ENCODE measurements at places on chromosomes 3 and 15.
A peak's percentile ranks its signal among the peaks of the same experiment; 100 is the strongest.

- DNase-seq, result peak; percentile 60
These were observed 25.8 kb downstream of the GREM1 start for GRCh38 chr15:32743411-32744140.

DNA sequence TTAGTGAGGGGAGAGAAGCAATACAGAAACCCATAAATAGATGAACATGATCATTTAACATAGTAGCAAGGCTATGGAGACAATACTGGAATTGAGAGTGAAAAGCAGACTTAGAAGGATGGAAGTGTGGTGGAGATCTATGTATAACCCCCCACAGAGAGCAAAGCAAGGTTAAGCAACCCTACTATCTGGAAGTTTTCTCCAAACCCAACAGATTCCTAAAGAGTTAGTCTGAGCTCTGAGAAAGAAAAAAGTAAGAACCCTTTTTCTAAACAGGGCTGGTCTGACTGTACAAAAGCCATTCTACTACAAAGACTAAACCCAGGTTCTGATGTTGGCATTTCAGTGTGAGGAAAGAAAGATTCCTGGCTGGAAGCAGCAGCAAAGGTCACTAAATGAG, 153.2 kb downstream of the WNT5A start:
- DNase-seq, result peak; percentile 57

DNA sequence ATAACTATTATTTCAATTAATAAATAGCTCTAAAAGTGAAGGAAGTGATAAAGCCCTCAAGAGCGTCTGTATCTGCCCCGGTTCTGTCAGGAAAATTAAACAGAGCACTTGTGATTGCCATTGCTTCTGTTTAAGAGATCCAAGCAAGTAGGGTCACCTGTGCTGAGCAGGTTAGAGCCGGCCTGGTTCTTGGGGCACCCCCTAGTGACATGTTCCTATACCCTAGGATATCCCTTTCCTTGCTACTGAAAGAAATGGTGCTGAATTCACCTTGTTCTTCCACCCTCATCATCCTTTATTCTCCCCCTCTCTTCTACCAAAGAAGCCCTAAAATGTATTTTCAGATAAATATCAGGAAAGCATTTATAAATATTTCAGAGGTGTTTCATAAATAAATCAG, 323.5 kb downstream of the RORA start:
- no peak for DNase-seq

- no peak for DNase-seq
These were observed 52.4 kb downstream of the SETMAR start for GRCh38 chr3:4355401-4356219.

DNA sequence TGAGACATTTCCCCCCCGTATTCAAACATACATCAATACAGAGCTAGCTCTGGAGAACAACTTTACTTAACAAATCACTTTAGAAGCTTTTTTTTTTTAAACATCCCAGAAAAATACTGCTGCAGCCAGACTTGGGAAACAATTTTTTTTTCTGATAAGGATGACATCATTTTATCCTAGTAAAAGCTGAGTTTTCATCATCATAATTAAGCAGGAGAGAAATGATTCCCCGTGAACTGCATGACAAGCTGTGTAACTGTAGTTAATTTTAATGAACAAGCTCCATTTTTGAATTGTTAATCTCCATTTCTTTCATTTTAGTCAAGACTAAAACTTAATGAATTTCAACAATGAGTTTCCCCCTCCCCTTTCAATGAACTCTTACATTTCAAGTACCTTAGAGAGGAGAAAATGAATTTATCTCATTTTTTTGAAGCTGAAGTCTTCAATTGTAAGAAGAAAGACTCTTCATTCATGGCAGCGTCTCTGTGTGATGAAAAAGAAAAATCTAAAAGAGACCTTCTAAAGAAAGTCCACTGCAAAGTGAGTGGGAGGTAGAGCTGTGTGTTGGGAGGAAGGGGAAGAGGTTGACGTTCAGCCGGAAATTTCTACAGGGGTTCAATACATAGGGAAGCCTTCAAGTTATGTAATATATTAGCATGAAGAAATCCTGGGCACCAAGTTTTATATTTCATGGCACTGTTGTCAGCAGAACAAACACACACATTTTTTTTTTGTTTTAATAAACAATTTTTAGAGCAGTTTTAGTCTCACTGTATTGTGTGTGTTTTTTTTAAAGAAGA, 31.7 kb downstream of the HES1 start:
- no peak for DNase-seq

DNA sequence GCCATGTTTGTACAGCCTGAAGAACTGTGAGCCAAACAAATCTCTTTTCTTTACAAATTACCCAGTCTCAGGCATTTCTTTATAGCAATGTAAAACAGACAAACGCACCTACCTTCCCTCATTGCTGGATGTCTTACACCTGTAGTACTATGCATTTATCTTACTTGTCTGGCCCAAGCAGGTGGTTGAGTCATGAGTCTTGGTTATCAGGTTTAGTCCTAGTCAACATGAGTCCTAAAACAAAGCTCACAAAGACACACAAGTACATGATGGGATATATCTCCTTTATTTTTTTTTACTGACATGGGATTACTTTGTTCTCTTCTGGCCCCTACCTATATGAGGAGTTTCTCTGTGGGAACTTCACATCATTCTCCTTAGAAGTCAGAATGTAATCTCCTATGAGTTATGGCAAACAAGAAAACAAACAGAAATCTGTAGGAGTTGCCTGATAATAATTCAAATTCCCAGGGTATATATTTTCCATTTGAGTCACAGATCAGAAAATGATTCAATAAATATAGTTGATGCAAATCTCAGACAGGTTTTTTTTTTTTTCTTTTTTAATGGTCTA, 33.6 kb upstream of the PLSCR2 start:
- DNase-seq, result no peak

- DNase-seq, result no peak
These were observed 43.2 kb downstream of the MAGI1 start for GRCh38 chr3:65995515-65995914.

DNA sequence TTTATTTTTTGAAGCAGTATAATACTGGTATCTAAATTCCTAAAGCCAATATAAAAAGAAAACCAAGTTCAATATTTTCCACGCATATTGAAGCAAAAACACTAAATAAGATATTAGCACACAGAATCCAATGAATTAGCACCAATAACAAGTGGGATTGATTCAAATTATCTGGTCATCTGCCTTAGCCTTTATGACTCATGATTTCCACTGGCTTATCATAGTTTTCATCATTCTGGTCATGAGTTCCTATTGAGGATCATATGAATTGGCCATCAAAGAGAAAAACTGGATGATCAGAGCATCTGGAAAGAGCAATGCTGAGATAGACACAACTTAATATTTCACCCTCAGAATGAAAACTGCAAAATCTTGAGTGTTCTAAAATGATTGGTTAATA, 809.9 kb downstream of the MCTP2 start:
- peak; percentile 40 for DNase-seq

GRCh38 chr15:74430510-74430951, 3.2 kb downstream of the SEMA7A start:
- peak; percentile 20 for DNase-seq

GRCh38 chr3:133799794-133800585, 5.6 kb upstream of the SRPRB start:
- DNase-seq, result no peak

DNA sequence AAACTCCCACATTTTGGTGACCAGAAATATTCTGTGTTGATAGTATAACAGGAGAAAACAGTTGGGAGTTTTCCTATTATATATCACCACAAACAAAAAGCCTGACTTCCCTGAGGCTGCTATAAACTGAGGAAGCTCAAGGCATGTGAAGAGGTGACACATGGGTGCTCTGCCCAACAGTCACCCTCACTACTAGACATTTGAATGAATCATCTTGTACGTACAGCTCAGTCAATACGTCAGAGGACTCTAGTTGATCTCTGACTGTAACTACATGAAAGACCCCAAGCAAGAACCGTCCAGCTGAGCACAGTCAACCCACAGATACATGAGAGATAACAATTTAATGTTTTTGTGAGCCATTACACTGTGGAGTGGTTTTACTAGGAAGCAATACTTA, 338.3 kb upstream of the ATP11B start:
- no peak for DNase-seq

- no peak for DNase-seq
These were observed 99.9 kb downstream of the GMPS start for GRCh38 chr3:155970398-155970797.

GRCh38 chr3:183878071-183878470, 6.6 kb downstream of the PARL start:
- no peak for DNase-seq

DNA sequence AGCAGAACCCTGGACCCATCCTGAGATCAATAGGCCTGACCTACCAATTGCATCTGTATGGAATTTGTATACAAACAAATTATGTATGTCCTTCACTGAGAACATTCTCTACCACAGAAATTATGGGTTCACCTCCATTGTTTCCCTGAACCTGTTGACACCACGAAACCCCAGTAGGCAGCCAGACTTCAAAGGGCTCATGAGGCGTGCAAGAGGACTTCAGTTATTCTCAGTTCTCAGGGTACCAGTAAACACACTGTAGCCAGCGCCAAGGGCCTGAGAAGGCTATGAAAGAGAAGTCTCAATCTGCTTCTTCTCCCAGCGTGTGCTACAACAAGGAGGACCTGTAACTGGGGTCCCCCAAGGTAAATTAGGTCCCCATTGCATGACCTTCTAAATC, 254.9 kb upstream of the GOLGA6L4 start:
- DNase-seq, result no peak

GRCh38 chr3:12545473-12545791, at the start of gene MKRN2OS:
TSS of gene MKRN2OS (minus strand) at chr3:12545499. CDS start at chr3:12545464, 35 bp downstream.
- no peak for DNase-seq

DNA sequence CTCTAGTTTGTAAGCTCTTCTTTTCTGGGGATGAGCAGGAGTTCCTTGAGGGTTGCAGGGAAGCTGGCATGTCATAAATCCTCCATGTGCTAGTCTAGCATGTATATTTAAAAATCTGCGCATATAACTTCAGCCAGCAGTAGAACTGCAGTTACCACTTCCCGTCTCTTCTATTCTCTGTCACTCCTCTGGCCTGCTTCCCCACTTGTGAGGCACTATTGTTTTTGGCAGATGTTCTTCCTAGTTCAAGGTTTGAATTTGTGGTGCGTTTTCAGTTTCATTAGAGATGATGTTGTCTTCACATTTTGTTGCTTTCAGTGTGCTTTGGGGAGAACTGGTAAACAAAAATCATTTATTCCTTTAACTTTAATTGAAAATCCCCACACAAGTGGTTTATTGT, 169.1 kb upstream of the ZPLD1 start:
- DNase-seq, result no peak

GRCh38 chr3:38577371-38578080, 72.0 kb downstream of the SCN5A start:
- DNase-seq, result no peak

- no peak for DNase-seq
These were observed 9.7 kb downstream of the RHCG start for GRCh38 chr15:89486726-89487050.

DNA sequence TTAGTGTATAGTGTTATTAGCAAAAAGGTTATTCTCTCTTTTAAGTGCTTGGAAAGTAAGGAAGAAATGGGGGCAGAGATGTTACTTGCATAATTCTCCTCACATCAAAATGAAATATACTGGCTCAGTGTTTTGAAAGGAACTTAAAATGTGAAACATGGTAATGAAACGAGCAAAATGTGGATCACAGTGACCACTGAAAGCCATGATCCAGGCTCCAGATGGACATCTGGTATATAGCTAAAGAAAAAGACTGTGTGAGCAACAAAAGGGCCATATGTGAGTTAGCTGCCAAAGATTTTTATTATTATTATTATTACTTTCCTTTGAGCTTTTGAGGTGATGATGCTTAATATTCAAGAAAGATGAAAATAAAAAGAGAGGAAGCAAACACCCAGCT, 89.6 kb downstream of the GAP43 start:
- no peak for DNase-seq

- DNase-seq, result no peak
These were observed 22.7 kb upstream of the OR5K1 start for GRCh38 chr3:98440283-98440682.

- DNase-seq, result no peak
These were observed 16.2 kb upstream of the CHD2 start for GRCh38 chr15:92883876-92884435.

- peak; percentile 77 for DNase-seq
These were observed 31.9 kb downstream of the EHD4 start for GRCh38 chr15:41940441-41940857.

- DNase-seq, result no peak
These were observed 19.3 kb upstream of the NOX5 start for GRCh38 chr15:68994981-68995761.

- peak; percentile 57 for DNase-seq
These were observed at the start of gene EPHA6 for GRCh38 chr3:96813820-96814650. TSS of gene EPHA6 (plus strand) at chr3:96814594.

DNA sequence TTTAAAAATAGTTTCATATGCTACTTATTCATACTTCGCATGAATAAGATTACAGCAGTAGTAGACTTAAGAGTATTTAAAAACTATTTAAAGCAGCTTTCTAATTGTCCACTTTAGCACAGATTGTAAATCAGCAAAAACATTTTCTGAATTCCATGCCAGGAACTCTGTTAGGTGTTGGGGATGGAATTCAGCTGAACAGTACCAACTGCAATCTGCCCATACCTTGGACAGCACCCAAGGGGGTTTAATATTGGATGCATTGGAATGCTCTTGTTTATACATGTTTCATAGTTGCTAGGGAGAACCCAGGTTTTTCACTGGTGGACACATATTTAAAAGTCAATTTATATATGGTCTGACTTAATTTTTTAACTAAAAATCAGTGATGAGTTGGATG, 74.8 kb downstream of the PPM1L start:
- DNase-seq, result no peak

GRCh38 chr3:42874749-42875148, 930 bp downstream of the CYP8B1 start:
- DNase-seq, result no peak

DNA sequence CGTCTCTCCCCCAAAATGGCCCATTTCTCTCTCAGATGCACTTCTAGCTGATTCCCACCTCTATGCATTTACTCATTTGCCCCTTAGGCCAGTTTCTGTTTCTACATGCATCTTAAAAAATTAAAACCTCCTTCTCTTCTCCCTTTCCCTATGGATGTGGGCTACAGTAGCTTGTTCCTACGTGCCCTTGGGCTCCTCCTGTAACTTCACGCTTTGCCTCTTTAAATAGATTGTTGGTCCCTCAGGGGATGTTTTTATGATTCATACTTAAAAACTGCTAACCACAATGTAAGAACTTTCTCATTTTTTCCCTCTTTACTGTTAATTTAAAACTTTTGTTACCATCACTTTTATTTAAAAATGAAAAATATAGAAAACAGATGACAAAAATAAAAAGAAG, 185.6 kb upstream of the MRPL3 start:
- DNase-seq, result no peak

DNA sequence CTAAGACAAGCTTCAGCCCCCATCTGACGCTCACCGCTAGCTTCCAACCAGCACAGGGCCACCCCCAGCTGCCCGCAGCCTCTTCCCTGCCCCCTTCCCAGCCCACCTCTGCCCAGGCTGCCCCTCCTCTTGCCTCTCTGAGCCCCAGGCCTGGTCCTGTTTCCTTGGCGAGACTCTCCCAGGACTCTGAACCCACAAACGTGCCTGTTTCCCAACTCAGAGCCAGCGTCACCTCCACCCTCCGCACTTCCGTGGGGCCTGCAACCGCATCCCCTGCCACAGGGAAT, 35.0 kb downstream of the ZXDC start:
- no peak for DNase-seq

GRCh38 chr3:79204351-79204750, 563.4 kb downstream of the ROBO1 start:
- no peak for DNase-seq

GRCh38 chr15:49817100-49817499, 196.3 kb downstream of the DTWD1 start:
- DNase-seq, result no peak

- no peak for DNase-seq
These were observed 37.8 kb downstream of the CD47 start for GRCh38 chr3:108053067-108053466.

GRCh38 chr3:63199606-63200005, 78.5 kb upstream of the SYNPR start:
- no peak for DNase-seq
